ENCODE measurements at places on chromosomes 13 and 19.

GRCh38 chr19:54179921-54180461 is 7.0 kb upstream of the TMC4 start:
- no peak for DNase-seq
- H3K4me3 ChIP-seq, result no peak overlapping the region
- H3K27me3 ChIP-seq, result no peaks in the 10 kb centered on the region
- no peak overlapping the region for H3K27ac ChIP-seq
- peaks cover 23% of the 10 kb centered on the region for H3K36me3 ChIP-seq

DNA sequence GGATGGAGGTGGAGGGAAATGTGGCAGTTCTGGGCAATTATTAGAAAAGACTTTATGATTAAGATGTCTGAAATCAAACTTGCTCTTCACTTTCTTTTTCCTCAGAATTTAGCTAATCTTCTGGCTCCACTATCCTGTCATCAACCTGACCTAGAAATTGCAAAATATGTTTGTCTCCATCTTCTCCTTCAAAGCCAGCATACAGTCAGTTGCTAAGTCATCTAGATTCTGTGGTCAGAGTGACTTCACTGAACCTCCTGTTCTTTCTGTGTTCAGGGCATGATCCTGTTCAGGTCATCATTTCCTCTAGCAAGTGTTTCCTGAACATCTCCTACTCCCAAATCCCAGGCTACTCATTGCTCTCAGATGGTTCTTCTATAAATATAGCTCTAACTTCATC is 10.8 kb upstream of the CCNA1 start:
- no peaks in the 10 kb centered on the region for H3K36me3 ChIP-seq
- DNase-seq, result no peak
- H3K27me3 ChIP-seq, result peaks cover 31% of the 10 kb centered on the region
- no peak overlapping the region for H3K4me3 ChIP-seq

- H3K27ac ChIP-seq, result no peak overlapping the region
- no peaks in the 10 kb centered on the region for H3K27me3 ChIP-seq
- H3K36me3 ChIP-seq, result peaks cover 16% of the 10 kb centered on the region
These were observed 80.0 kb upstream of the GPR183 start for GRCh38 chr13:99386911-99387788.

GRCh38 chr13:26386026-26386425 is 132.1 kb downstream of the CDK8 start:
- peaks cover 11% of the 10 kb centered on the region for H3K4me1 ChIP-seq
- H3K27ac ChIP-seq, result no peak overlapping the region
- peaks cover 7% of the 10 kb centered on the region for H3K36me3 ChIP-seq
- DNase-seq, result no peak
- no peaks in the 10 kb centered on the region for H3K27me3 ChIP-seq

GRCh38 chr19:18254546-18255503 is 19.4 kb downstream of the IQCN start:
- peaks cover 30% of the 10 kb centered on the region for H3K27me3 ChIP-seq
- H3K27ac ChIP-seq, result no peak overlapping the region
- H3K4me1 ChIP-seq, result peaks cover 6% of the 10 kb centered on the region
- H3K4me3 ChIP-seq, result no peak overlapping the region

DNA sequence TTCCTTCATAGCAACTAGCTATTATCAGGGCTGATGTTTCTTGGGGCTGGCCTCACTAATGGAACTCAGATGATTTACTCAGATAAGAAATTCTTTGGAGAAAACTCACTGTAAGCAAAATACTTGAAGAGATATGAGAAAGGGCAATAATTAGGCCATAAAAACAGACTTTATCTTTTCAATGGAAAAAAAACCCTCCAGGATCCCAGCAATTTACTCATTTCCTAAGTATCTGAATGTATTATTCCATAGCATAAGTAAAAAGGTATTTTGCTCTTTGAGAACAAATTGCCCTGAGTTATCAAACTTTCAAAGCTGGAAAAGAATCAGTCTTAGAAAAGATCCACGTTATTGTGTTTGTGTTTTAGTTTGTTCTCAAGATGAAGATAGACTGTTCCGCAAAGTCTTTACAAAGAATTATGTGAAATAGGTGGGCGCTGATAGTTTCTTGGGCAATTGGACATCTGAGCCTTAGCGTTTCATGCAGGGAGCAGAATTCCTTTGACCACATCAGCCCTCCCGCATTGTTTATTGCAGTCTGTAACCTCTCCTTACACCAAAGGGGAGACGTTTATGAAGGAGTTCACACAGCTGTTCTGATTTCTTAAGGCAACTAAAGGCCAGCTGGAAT is 29.1 kb upstream of the CSNK1A1L start:
- H3K27ac ChIP-seq, result no peak overlapping the region
- no peaks in the 10 kb centered on the region for H3K27me3 ChIP-seq
- no peaks in the 10 kb centered on the region for H3K4me1 ChIP-seq
- H3K36me3 ChIP-seq, result no peaks in the 10 kb centered on the region

DNA sequence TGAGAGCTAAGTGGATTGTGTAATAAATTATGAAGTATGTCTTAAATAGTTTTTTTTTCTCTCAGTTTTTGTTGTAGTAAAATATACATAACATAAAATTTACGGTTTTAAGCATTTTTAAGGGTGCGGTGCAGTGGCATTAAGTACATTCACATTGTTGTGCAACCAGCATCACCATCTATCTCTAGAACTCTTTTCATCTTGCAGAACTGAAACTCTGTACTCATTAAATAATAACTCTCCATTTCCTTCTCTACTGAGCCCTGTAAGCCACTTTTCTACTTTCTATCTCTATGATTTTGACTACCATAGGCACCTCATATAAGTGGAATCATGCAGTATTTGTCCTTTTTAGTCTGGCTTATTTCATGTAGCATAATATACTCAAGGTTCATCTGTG is 87.1 kb downstream of the GJA3 start:
- DNase-seq, result no peak
- peaks cover 17% of the 10 kb centered on the region for H3K4me1 ChIP-seq
- H3K27ac ChIP-seq, result no peak overlapping the region
- peaks cover 39% of the 10 kb centered on the region for H3K36me3 ChIP-seq

DNA sequence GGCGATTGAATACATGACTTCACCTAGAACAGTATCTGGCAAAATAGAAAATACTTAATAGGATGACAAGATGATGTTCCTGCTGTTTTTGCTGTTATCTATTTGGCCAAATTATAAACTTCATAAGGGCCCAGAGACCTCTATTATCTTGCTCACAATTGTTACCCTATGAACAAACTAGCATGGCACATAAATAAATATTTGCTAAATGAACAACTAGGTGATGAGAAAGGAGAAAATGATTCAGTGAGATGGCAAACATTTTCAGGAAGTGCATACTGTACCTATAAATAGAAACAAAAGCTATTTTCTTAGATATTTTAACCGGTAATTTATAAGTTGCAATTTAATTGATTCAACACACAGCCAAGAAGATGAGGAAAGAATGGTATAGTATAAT is 78.4 kb downstream of the FAM216B start:
- H3K27me3 ChIP-seq, result peaks cover 18% of the 10 kb centered on the region
- H3K27ac ChIP-seq, result no peak overlapping the region
- no peaks in the 10 kb centered on the region for H3K36me3 ChIP-seq
- no peaks in the 10 kb centered on the region for H3K4me1 ChIP-seq

- H3K4me3 ChIP-seq, result no peak overlapping the region
- peaks cover 26% of the 10 kb centered on the region for H3K27me3 ChIP-seq
- H3K27ac ChIP-seq, result no peak overlapping the region
- DNase-seq, result peak; percentile 21
- H3K4me1 ChIP-seq, result peaks cover 20% of the 10 kb centered on the region
These were observed 112.2 kb downstream of the IER2 start for GRCh38 chr19:13262450-13262849.

- H3K4me3 ChIP-seq, result peak overlapping the region; percentile 94
- DNase-seq, result peak; percentile 38
- no peaks in the 10 kb centered on the region for H3K27me3 ChIP-seq
- no peaks in the 10 kb centered on the region for H3K36me3 ChIP-seq
These were observed 10.6 kb downstream of the FUT6 start for GRCh38 chr19:5828661-5829566.

DNA sequence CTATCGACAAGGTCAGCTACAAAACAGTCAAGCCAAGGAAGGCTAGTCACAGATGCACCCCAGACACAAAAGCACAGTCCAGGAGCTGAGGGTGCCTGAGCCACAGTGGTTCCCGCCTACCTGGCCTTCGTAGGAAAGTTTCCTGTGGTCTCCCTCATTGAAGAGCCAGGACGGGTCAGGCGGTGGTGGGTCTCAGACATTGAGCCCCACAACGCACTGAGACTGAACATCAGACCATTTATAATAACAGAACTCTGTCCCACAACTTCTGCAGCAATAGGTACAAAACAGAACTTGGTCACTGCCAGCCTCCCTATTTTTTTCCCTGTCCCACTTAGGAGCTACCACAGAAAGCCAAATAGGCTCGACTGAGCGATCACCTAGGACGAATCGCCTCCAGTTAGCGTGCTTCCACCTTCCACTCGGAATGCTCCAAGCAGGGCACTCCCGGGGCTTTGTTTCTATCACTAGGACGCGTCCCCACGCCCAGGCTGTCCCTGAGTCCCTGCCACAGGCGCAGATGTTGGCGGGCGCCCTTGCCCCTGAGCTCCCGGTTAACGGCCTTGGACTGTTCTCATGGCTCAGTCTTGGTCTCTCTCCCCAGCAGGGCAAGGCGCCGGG is 640 bp upstream of the ZNF544 start:
- H3K36me3 ChIP-seq, result peaks cover 55% of the 10 kb centered on the region
- DNase-seq, result no peak
- peak overlapping the region; percentile 83 for H3K4me3 ChIP-seq
- no peaks in the 10 kb centered on the region for H3K27me3 ChIP-seq
- H3K27ac ChIP-seq, result peak overlapping the region; percentile 80

DNA sequence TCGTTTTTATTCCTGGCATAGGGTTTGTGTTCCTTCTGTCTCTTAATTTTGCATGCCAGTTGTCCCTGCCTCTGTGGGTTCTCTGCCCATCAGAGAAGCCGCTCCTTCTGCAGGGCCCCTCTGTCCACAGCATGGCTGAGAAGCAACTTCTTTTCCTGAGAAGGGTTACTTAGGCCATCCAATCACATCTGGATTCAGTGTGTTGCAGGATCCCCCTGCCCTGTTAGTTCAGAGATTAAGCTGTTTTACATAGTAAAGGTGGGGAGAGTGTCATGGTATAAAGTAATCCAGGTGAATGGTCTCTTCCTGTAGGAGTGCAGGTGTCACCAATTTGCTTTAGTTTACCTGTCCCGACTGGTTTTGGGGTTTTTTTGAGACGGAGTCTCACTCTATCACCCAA is 22.9 kb upstream of the GARRE1 start:
- H3K27me3 ChIP-seq, result no peaks in the 10 kb centered on the region
- peaks cover 58% of the 10 kb centered on the region for H3K4me1 ChIP-seq
- no peak for DNase-seq
- H3K4me3 ChIP-seq, result no peak overlapping the region
- H3K27ac ChIP-seq, result no peak overlapping the region

DNA sequence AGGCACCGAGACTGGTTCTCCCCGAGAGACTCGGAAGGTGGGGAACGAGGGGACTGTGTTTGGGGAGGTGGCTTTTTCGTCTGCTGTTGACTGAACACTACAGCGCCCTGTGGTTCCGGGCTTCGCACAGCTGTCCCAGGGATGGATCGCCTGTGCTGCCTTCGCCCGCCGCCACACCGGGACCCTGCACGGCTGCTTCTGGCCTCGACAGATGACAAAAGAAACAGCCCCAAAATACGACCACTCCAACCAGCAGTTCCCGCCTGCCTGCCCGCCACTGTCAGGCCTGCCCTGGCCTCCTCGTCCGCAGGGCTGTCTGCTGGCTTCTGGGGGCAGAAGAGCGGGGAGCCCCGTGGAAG is 13.3 kb upstream of the GNA15 start:
- no peak overlapping the region for H3K27ac ChIP-seq
- no peak overlapping the region for H3K4me3 ChIP-seq
- no peak for DNase-seq
- H3K36me3 ChIP-seq, result no peaks in the 10 kb centered on the region

GRCh38 chr13:111251646-111252445 is 68.6 kb upstream of the TEX29 start:
- DNase-seq, result no peak
- no peaks in the 10 kb centered on the region for H3K4me1 ChIP-seq
- H3K4me3 ChIP-seq, result no peak overlapping the region
- H3K27ac ChIP-seq, result no peak overlapping the region
- no peaks in the 10 kb centered on the region for H3K27me3 ChIP-seq

GRCh38 chr19:40379446-40380198 is 10.4 kb downstream of the HIPK4 start:
- H3K4me3 ChIP-seq, result no peak overlapping the region
- no peak overlapping the region for H3K27ac ChIP-seq
- no peak for DNase-seq

GRCh38 chr19:4431808-4432674 is 25.6 kb downstream of the UBXN6 start:
- H3K4me1 ChIP-seq, result no peaks in the 10 kb centered on the region
- DNase-seq, result no peak
- no peaks in the 10 kb centered on the region for H3K27me3 ChIP-seq
- H3K36me3 ChIP-seq, result peaks cover 56% of the 10 kb centered on the region
- no peak overlapping the region for H3K4me3 ChIP-seq
- H3K27ac ChIP-seq, result no peak overlapping the region

GRCh38 chr13:102405499-102406100 is 3.8 kb upstream of the FGF14 start:
- no peaks in the 10 kb centered on the region for H3K36me3 ChIP-seq
- peaks cover 19% of the 10 kb centered on the region for H3K4me1 ChIP-seq
- H3K4me3 ChIP-seq, result no peak overlapping the region
- no peak overlapping the region for H3K27ac ChIP-seq

DNA sequence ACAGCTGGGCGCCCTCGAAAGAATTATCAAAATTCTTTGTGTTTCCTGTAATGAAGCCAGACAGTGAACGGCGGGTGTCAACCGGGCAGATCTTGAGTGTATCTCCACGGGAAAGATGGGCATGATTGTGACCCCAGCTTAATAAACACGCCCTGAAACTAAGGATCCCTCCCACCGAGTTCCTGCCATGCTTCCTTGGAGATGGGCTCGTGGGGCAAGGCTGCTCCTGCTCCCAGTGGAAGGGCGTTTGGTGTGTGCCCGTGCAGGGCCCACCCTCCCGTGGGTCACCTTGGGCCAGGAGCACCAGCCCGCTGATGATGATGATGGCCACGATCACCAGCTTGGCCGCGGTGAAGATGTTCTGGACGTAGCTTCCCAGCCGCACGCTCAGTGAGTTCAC is 7.4 kb downstream of the SLC7A9 start:
- no peaks in the 10 kb centered on the region for H3K36me3 ChIP-seq
- H3K27ac ChIP-seq, result no peak overlapping the region
- no peak overlapping the region for H3K4me3 ChIP-seq
- no peak for DNase-seq
- H3K4me1 ChIP-seq, result no peaks in the 10 kb centered on the region
- no peaks in the 10 kb centered on the region for H3K27me3 ChIP-seq
